ENCODE measurements at places on chromosomes 2 and 18.
A peak's percentile ranks its signal among the peaks of the same experiment; 100 is the strongest.

DNA sequence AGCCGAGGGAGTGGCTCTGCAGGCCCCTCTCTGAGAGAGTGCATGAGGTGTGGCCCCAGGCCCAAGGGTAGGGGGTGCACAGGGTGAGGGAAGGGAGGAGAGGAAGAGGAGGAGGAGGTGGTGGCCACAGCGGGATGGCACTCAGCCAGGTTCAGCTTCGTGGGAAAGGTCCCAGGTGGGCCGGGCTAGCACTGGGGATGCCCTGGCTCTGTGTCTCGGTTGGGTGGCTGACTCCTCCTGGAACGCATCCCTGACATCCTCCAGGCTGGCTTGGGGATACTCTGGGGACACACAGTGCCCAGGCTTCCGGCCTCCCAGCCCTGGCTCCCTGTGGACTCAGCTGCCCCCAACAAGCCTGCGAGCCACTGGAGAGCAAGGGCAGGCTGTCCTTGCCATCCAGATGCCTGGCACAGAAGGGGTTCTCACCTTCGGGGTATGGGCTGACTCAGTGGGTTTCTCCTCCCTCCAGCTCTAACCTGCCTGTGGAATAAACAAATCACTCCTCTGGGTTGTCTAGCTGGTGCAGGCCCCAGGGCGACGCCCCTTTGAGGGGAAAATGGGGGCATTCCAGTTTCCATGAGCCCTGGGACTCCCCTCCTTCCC lies 582 bp upstream of the ZAP70 start:
- DNase-seq: no peak

DNA sequence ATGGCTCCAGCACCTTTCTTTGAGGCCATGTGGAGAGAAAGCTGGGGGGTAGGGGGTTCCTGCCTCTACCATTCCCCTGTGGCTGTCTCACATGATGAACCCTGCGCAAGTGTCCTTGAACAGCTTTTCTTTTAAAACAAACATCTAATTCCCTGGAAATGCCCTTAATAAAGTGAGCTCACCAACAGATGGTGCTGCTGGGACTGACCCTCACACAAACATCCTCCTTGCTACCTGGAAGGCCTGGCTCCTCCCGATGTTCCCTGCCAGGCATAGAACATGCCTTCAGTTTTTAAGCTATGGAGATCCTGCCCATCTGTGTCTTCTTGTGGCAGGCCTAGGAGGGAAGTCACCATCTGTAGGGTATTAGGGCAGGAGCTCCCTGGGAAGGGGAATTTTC lies 60.7 kb upstream of the GATA6 start:
- DNase-seq: no peak

DNA sequence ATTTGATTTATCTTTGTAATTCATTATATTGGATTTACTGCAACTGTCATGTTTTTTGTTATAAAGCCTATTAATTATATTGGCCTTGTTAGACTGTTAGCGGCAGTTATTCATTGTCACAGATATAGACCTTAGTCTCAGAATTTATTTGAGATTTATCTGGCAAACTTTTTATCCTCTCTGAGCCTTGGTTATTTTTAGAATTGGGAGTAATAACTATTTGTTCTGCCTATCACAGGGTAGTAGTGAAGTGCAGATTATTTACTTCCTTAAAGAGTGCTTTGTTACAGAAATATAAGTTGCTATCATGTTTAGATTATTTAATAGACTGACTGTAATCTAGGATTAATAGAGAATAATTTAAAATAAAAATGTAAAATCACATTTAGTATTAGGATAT lies 41.9 kb downstream of the AGPS start:
- no peak for DNase-seq

- peak; percentile 51 for DNase-seq
These were observed 24.2 kb upstream of the CASP8 start for GRCh38 chr2:201235860-201236811.

- DNase-seq: no peak
These were observed 43.9 kb upstream of the RAPH1 start for GRCh38 chr2:203578759-203579643.

- no peak for DNase-seq
These were observed 52.5 kb downstream of the ZNF236 start for GRCh38 chr18:76874642-76875389.

GRCh38 chr2:225995796-225996461 lies 596.4 kb downstream of the NYAP2 start:
- no peak for DNase-seq

DNA sequence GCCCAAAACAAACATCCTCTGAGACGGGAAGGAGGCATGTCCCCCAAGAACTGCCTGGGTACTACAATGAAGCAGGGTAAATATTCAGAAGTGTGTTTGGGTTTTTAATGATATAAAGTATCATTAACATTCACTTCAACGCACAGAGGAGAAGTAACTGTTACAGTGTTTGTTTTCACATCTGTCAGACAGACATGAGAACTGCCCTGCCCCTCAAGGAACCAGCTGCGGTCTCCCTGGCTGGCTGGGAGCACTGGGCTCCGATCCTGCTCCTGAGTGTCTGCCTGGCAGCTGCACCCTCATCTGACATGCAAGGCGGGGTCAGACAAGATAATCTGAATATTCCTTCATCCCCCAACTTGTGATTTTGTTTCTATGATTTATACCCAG lies 75.6 kb downstream of the MBP start:
- DNase-seq: no peak

DNA sequence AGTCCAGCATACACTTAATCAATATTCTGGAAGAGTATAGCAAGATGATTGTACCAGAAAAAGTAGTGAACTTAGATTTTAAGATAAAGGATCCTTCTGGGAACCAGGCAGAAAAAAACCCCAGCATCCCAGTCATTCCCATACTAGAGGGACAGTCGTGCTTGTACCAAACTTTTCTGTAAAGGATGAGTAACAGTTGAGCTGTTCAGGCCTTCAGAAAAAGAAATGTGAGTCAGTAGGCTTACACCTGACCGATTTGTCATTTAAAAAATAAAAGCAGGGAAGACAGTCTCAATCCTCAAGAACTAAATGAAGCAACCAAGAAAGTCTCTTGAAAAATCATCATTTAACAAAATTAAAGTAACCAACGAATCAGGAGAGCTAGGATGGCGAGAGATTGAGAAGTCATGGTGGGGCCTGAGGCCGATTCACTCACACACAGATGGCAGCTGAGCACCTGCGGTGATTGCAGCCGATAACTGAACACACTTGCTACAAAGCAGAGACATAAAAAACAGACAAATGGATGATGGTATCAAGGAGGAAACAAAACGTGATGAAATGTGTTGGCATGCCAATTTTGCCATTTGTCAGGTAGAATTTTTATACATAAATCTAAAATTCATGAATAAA lies 170.0 kb upstream of the ALKAL2 start:
- DNase-seq: no peak

DNA sequence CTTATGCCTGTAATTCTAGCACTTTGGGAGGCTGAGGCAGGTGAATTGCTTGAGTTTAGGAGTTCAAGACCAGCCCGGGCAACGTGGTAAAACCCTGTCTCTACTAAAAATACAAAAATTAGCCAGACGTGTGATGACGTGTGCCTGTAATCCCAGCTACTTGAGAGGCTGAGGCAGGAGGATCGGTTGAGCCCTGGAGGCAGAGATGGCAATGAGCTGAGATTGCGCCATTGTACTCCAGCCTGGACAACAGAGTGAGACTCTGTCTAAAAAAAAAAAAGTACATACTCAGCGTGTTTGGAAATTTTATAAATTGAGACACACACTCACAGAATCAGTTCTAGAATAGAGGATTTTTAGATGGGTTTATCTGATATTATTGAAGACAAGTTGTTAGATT lies 17.1 kb upstream of the GIGYF2 start:
- no peak for DNase-seq

- no peak for DNase-seq
These were observed 751.4 kb upstream of the HS6ST1 start for GRCh38 chr2:129069875-129070594.

GRCh38 chr2:197453914-197454398 lies 604 bp downstream of the COQ10B start:
- peak; percentile 73 for DNase-seq

DNA sequence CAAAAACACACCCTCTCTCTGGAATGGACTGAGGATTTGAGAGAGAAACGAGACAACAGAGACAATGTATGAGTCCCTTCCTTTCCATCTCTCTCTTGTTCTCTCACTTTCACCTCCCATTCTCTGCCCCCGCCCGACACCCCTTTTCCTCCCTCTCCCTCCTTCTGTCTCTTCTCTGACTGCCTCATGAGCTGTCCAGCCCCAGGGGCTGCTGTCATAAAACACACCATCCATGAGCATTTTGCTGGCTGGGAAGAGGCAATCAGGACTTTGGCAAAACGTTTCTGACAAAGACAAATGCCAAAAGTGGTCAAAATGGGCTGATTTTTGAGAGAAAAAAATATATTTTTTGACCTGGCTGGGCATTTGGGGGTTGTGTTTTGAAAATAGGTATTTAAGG lies 377.2 kb downstream of the EN1 start:
- DNase-seq: no peak

DNA sequence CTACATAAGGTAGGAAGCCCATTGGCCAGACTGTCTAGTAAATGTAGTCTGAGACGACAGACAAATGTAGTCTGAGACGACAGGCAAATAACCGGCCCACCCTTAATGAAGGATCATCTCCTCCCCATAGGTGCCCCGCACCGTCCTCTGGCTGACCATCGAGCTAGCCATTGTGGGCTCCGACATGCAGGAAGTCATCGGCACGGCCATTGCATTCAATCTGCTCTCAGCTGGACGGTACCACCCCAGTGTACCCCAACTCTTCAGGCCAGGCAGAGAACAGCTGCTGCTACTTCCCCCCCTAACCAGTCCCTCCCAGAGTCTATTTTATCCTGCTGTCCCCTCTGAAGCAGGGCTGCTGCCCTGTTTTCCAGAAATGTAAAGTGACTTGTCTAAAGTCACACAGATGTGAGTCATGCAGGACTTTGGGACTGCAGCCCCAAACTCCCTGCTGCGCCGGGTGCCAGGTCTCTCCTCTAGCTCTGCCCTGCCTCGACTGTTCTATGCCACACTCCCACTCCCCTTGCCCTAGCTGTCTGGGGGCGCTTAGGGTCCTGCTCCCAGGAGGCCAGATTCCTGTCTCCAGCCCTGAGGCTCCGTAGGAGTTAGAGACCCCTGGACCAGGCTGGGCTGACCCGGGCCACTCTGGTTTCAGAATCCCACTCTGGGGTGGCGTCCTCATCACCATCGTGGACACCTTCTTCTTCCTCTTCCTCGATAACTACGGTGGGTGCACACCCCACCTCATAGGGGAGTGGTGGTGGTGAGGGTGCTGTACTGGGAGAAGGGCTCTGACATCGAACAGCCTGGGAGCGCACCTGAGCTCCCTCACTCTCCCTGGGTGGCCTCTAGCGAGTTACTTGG lies 4.7 kb downstream of the SLC11A1 start:
- no peak for DNase-seq

DNA sequence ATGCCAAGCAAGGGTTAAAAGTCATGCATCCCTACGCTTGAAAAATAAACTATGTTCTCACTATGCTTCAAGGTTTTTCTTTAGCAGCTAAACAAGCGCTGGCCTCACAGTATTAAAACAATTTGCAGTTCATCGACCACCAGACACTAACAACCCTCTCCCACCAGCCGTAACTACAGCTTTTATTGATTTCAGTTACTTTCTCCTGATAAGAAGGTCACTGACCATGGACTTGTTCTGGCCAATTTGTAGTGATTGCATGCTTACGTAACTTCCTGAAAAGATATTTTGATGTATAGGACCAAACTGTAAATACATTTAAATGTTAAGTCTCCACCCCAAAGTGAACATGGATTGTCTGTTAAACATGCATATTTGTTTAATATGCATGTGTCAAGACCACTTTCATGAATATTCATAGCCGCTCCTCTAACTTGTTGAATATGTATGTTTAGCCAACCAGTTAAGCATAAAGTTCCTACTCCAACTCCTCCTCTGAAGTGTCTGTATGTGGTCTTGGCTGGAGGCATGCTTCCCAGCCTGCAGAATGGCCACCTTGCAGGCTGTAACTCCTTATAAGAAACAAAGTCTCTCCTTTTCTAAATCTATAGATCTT lies 1.7 kb upstream of the THOC1 start:
- no peak for DNase-seq

DNA sequence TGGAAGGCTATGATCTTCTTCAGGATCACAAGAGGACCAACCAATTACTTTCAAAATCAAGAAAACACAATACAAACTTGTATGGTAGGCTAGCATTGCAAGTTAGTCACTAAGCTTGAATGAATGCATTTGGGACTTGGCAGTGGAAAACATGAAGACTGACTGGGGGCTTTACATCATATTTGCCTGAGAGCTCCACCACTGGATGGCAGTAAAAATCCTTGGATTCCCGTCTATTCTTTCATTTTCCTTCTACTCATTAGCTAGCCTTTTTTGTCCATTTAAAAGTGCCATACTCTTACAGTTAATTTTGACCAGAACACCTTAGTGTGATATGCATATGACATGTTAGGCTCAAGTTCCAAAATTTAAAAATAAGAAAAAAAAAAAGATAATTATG lies 63.5 kb upstream of the RASGRP3 start:
- peak; percentile 48 for DNase-seq

- peak; percentile 34 for DNase-seq
These were observed 185.9 kb upstream of the CCDC150 start for GRCh38 chr2:196453613-196454047.

DNA sequence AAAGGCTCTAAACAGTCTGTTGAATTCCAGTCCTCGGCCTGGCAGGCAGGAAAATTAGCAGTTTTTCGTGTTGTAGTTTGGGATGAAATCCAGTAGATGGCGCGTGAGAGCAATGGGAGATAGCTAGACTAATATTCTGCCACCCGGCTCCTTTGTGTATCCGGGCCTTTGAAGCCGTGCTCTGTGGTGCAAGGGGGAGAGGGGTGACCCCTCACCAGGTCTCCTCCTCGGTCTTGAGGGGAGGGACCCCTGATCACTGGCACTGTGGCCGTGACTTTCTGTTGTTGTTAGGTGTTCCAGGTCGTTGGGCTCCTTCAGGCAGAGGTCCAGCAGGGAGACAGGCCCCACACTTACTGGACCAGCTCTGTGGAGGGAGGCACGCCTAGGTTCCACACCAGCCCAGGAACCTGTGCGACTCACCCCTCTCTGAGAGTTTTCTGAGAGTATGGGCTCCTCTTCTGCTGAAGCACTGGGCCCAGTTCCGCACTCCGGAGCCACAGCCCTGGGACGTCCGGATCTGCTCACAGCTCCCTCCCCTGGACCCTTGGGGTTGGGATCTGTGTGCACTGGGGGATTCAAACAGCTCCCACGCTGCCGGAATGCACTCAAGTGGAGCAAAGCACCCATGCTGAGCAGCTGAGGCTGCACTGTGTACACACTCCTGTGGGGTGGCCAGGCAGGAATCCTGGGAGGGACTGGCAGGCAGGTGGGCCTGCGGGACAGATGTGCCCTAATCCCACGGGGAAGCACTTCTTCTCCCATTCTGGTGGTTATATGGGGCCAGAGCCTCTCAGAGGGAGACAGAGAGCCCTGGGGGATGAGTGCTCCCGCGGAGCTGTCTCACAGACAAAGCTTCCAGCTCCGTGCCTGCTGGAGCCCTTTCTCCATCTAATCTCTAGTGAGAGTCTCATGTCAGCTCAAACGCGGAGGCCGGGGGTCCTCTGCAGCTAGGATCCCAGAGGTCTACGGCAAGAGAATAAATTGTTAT lies 8.8 kb downstream of the GKN2 start:
- peak; percentile 57 for DNase-seq
